ENCODE measurements at places on chromosomes 5 and 9.

GRCh38 chr5:167228134-167228533, 1063.3 kb upstream of the WWC1 start:
- no peak for DNase-seq

GRCh38 chr5:107778647-107779046, 107.9 kb upstream of the EFNA5 start:
- DNase-seq = no peak

GRCh38 chr9:89738137-89738932, 133.5 kb downstream of the GADD45G start:
- no peak for DNase-seq

GRCh38 chr9:77977210-77977611, 54.4 kb downstream of the GNAQ start:
- no peak for DNase-seq

DNA sequence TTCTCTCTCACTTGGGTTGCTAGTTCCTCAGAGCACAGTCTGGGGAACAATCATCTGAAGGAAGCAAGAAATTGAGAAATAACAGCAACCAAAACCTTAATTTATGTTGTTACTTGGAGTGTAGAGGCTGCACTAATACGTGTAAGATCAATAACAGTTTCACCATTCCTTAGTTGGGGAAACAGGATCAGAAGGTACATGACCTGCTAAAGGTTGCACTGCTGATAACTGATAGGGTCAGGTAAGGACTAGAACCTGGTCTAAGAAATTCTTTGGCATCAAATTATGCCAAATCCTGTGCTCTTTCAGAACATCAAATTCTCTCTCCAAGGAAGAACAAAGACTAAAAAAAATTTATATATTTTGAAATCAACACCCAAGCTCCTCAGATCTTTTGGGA, 278.6 kb upstream of the C9orf72 start:
- no peak for DNase-seq

DNA sequence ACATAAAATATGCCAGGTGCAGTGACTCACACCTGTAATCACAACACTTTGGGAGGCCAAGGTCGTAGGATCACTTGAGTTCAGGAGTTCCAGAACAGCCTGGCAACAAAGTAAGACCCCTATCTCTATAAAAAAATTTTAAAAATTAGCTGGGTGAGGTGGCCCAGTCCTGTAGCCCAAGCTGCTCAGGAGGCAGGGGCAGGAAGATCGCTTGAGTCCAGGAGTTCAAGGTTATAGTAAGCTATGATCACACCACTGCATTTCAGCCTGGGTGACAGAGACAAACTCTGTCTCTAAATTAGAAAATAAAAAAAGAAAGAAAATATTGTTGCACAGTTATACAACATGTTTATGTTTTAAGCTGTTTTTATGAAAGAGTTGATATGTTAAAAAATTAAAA, 6.8 kb downstream of the CENPK start:
- no peak for DNase-seq

DNA sequence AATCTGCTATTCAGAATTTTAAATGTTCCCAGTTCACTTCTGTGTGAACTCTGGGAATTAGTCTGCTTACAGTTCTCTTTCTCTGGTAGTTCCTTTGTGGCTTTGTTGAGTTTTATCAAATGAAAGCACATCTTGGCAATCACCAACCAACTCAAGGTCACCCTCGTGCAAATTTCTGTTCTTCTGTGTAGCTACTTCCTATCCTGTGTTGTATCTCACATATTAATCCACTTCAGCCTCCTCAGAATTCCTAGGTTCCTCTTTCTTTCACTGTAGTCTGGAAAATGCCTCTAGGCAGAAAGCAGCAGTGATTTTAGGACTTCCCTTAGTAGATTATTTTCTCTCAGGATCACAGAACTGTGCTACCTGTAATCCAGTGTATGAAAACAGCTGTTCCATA, 100.3 kb downstream of the AUH start:
- DNase-seq = no peak

- no peak for DNase-seq
These were observed 120.4 kb upstream of the SPRY4 start for GRCh38 chr5:142445266-142445665.

- no peak for DNase-seq
These were observed 4.0 kb downstream of the SRP19 start for GRCh38 chr5:112865128-112865527.

- no peak for DNase-seq
These were observed 12.5 kb downstream of the ABL1 start for GRCh38 chr9:130847306-130848217.

DNA sequence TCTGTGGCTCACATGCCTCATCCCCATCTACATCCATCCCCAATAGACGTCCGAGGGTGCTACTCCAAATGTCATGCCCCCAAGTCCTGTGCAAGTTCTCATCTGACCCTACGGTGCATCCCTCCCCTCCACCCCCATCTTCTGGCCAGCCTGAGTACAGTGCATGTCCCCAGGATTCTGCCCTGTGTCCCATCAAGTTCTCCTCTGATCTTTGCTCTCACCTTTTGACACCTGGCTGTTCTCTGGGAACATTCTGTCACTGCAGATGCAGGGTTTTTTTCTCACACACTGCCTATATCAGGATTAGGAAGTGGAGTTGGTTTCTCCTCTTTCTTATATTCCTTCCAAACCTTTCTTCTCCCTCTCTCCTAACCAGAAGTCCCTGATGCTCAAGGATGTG, 377.2 kb downstream of the GADD45G start:
- no peak for DNase-seq

- DNase-seq = no peak
These were observed 511.0 kb downstream of the PRELID2 start for GRCh38 chr5:145324101-145324500.

DNA sequence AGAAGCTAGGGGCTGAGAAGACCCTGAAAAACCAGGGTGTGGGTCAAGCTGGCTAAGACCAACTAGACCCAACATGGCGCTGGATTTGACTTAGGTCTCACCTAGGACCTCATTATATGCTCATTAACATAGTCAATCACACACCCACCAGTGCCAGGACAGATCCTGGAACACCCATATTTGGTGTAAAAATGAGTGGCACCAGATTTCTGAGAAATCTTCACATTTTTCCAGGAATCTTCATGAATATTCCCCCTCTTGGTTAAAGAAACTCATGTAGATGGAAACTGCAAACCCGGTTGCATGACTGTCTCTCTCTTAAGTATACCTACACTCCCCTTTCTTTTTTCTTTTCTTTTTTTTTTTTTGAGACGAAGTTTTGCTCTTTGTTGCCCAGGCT, 17.9 kb upstream of the RAB14 start:
- no peak for DNase-seq

DNA sequence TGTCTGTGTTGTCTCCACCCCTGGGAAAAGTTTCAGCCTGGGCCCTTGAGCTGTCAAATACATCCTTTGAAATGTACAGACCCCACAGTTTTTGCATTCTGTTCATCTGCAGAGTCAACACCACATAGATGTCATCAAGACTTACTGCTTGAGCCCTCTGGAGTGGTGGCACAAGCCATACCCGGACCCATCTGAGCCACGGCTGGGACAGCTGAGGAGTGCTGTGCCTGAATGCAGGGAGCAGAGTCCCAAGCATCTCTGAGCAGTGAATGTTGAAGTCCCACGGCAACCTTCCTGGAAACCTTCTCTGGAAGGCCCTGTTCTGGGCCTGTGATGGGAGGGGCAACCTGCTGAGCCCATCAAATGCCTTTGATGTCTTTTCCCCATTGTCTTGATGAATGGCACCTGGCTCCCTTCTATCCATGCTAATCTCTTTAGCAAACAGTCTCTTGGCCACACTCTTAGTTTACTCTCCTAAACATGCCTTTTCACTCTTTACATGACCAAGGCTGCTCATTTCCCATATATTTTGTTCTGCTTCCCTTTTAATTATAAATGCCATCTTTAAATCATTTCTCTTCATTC, 92.5 kb downstream of the ATPSCKMT start:
- no peak for DNase-seq

- DNase-seq = no peak
These were observed 262.8 kb downstream of the RFX3 start for GRCh38 chr9:3262826-3263529.

GRCh38 chr5:58153255-58153654, 306.6 kb downstream of the PLK2 start:
- no peak for DNase-seq

- DNase-seq = no peak
These were observed 661.6 kb downstream of the LRRC70 start for GRCh38 chr5:63240063-63240755.

- no peak for DNase-seq
These were observed 1.2 kb downstream of the CDKN2B-AS1 start for GRCh38 chr9:21995666-21996398.

- DNase-seq = no peak
These were observed 161.5 kb downstream of the ADAMTS6 start for GRCh38 chr5:65320250-65320649.

GRCh38 chr5:144598451-144599068, 427.9 kb downstream of the KCTD16 start:
- no peak for DNase-seq

- no peak for DNase-seq
These were observed 268.6 kb downstream of the ISL1 start for GRCh38 chr5:51651889-51652288.

- DNase-seq = no peak
These were observed 4.7 kb downstream of the C5orf46 start for GRCh38 chr5:147901599-147902039.

DNA sequence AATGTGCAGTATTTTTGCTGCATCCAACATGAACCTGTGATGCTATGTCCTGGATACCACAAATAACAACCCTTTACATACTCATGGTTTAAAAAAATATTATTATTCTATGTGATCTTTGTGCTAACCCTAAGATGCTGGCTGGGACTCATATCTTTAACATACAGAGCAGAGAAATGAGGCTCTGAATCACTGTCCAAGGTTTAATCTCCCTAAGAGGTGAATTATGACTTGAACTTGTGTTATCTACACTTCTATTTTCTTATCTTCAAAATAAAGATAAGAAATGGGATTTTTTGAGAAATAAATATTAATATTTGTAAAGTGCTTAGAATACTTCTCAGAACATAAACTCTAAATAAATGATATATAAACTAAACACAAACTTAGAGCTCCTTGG, 68.8 kb upstream of the GRIA1 start:
- DNase-seq = no peak

GRCh38 chr5:139880416-139881142, 85.0 kb downstream of the PSD2 start:
- no peak for DNase-seq

Measured in stimulated activated CD4-positive, alpha-beta T cell treated with anti-CD3 and anti-CD28 coated beads, Interleukin-1b, Interleukin-23, amount 100 ng/mL, for 1 hour (primary cell).